HL-60 (cell line): ENCODE measurements at places on chromosomes 16 and 17.

DNA sequence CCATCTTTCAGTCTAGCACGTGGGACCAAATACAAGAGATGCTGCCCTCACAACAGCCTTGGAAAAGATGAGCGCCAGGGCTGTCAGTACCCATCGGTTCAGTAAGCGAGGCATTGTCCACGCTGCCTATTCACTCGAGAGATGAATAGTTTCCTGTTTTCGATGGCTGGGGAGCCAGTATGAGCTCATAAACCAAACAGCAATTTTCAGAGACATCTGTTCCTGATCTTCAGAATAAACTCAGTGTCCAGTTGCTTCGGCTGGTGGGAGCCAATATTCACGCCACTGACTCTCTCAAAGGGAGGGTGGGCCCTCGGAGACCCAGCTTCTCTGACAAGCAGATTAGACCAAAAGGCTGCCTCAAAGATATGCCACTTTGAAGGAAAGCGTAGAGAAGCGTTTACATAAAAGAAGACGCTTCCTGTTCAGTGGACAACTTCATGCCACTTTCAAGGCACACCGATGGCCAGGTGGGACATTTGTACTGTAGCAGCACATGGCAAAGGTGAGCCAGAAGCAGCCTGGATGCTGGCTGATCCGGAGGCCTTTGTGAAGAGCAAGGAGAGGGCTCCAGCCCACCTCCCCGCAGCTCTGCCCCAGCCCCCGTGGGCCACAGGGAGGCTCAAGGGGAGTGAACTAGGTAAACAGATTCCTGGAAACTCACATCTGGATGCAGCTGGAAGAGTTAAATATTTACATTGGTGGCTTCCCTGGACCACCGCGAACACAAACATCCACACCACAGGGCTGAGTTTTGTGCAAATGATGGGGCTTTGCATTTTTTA is 6.0 kb downstream of the TIMM22 start:
- DNase-seq = no peak

GRCh38 chr17:77887464-77888241 is 70.8 kb upstream of the TNRC6C start:
- no peak for DNase-seq

DNA sequence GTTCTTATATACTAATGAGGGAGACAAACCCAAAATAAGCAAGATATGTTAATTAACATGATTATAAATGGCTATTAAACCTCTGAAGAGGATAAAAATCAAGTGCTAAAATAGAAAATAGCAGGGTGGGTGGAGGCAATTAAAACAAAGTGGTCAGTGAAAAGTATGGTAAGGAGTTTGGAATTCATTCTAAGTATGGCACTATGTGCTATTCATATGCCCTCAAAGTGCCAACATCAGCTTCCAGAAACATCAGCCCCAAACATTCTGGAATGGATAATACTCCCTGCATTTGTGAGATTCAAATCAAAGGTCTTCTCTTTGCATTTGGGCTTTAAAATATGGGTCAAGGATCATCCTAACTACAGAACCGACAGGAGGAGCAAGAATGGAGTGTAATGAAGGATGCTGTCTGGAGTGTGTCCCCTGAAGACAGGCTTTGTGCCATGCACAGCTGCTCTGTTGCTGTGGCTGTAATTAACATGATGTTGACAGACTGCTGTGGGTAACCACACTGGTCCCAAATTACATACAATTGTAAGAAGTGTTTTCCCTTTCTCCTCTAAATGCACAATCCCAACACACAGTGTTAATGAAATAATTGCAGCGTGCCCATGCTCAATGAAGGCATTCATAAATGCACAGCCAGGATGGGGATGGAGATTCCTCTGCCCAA is 93.1 kb downstream of the VAT1L start:
- DNase-seq = no peak

- DNase-seq = no peak
Observed at GRCh38 chr16:11089504-11090124, 145.2 kb downstream of the CLEC16A start.

- DNase-seq = no peak
Observed at GRCh38 chr17:19359856-19360255, 2.7 kb downstream of the B9D1 start.

DNA sequence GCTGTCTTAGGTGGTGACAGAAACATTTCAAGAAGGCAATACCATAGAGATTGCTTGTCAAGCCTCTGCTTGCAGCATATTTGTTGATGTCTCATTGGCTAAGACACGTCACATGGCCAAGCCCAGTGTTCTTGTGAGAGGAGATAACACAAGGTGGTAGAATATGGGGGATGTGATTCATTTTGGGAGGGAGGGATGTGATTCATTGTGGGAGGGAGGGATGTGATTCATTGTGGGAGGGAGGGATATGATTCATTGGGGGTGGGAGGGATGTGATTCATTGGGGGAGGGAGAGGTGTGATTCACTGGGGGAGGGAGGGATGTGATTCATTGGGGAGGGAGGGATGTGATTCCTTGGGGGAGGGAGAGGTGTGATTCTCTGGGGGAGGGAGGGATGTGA is 470.5 kb upstream of the SALL1 start:
- DNase-seq = no peak

DNA sequence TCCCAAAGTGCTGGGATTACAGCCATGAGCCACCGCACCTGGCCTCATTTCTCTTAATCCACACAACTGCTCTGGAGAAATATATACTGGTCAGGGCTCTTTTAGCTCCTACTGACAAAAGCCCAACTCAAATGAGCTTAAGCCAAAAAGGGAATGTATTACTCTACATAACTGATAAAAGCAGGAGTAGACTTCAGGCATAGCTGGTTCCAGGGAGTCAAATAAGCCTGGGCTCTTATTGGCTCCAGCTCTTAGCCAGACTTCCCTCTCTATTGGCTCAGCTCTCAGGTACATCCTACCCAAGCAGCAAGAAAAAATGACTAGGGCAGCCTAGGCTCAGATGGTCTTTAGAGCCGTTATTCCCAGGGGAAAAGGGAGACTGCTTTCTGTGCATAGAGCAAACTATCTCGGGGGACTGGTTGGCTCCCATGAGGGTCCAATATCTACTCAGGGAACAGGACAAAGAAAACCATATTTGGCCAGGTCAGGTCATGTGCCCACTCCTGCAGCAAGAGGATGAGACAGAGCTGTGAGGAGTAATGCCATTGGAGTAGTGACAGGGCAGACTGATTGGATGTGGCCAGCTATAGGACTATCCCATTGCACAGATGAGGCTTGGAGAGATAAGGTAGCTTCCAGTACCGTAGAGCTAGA is 21.2 kb downstream of the TBX2 start:
- DNase-seq = no peak

DNA sequence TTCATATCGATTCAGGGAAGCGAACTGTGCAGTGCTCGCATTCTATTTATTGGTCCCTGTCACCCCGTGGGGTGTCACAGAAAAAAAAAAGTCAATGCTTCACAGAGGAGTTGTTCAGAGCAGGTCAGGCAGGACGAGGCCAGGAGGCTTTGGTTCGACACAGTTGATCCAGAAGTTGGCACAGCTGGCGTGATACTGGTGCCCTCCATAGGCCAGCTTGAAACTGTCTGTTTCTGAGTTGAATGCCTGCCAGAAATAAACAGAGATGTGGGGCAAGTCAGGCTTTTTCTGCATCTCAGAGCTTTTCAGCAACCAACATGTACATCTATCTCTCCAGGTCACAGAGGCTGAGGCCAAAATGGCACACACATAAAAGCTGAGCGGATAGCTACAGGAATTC is 29.1 kb downstream of the DUSP14 start:
- no peak for DNase-seq

- DNase-seq = no peak
Observed at GRCh38 chr17:69402052-69402451, 12.4 kb upstream of the MAP2K6 start.

GRCh38 chr16:16996827-16997226 is 473.9 kb downstream of the XYLT1 start:
- no peak for DNase-seq

DNA sequence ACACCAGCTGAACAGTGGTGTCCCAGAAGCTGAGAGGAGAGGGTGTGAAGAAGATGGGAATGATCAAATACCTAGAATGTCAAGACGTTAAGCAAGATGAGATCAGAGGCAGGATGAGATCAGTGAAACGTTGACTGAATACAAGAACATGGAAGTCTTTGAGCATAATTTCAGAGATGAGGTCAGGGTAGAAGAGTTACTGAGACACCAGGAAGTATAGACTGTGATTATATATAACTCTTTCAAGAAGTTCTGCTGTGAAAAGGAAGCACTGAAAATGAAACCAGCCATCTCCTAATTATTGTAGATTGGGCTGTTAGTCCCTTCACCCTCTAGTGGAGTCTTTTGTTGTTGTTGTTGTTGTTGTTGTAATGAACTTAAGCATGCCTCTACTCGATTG is 9.1 kb downstream of the SHCBP1 start:
- DNase-seq = no peak

DNA sequence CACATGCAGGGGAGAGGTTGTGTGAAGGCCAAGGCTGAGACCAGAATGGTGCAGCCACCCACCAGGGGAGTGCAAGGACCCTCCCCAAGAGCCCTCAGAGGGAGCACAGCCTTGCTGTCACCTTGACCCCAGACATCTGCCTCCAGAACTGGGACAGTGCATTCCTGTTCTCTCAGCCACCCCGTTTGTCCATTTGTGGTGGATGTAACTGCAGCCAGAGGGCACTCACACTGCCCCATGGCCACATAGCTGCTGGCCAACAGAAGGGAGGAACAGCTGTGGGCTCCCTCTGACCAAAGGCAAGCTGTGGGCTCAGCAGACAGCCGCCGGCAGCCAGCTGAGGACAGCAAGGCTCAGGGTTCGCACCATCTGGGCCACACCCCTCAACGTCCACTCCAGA is 49.8 kb upstream of the KLHDC4 start:
- no peak for DNase-seq

- peak; percentile 16 for DNase-seq
Observed at GRCh38 chr17:45686250-45686649, 97.9 kb upstream of the CRHR1 start.

DNA sequence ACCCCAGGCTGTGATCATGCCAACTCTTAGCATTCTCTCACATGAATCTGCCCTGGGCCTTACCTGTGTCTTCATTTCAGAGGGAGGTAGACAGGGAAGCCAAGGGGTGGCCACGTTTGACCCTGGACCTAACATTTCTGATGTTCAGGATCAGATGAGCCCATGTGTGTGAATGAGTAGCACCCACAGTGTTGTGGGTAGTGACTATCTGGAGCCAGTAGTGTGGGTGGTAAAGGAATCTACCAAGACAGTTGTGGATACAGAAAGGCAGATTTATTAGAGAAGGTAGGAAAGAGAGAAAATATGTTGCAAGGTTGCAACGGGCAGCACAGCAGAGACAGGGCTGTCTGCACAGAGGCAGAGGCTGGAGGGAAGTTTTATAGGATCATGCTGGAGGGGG is 60.5 kb downstream of the TK2 start:
- DNase-seq = no peak

DNA sequence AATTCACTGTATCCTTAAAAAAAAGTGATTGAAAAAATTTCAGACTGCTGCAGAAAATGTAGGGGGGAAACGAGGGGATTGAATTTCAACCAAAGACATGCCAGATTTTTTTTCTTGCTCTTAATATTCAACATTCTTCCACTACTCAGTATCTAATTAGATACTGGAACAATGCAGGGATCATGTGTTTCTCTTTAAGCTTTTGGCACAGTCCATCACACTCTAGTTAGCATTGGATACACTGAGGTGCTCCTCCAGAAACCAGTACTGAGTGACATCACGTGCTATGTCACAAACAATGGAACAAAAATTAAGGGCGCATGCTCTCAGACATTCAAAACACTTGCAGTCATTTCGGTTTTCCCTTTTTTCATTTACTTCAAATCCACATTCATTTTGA is 298.6 kb upstream of the PSMD7 start:
- no peak for DNase-seq

DNA sequence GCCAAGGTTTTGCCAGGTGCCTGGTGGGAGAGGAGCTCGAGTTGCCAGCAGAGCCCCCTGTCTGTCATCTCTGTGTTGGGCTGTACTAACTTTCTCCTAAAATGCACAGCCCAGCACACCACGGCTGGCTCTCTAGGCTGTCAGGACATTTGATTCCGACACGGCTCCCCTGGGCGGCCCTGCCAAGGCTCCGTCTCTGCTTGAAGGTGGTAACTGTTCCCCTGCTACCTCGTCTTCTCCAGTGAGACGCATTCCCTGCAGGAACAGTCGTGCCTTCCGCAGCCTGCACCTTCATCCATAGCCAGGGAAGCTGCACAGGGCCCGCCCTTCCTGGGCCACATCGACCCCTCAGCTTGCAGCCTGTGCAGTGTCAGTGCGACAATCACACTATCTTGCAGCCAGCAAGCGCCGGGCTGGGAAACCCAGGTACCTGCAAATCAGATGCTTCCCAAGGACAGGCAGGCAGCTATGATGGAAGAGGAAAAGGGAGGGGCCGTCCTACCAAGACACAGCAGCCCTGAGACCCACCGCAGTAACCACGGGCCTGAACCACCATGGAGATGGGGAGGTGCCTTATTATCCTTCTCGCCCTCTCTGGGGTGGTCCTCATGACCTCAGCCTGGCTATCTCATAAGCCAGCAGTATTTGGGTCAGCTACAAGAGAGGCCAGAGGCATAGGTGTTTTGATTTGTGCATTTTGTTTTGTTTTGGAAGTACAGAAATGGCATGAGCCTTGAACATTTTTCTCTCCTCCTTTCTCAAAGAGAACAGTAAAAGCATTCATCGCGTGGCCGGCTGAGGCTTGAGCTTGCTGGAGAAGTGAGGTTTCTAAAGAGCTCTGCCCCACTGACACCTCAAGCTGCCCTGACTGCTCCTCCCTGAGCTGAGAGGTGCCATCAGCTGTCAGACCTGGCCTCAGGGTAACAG is 361.7 kb upstream of the TNRC6C start:
- no peak for DNase-seq

DNA sequence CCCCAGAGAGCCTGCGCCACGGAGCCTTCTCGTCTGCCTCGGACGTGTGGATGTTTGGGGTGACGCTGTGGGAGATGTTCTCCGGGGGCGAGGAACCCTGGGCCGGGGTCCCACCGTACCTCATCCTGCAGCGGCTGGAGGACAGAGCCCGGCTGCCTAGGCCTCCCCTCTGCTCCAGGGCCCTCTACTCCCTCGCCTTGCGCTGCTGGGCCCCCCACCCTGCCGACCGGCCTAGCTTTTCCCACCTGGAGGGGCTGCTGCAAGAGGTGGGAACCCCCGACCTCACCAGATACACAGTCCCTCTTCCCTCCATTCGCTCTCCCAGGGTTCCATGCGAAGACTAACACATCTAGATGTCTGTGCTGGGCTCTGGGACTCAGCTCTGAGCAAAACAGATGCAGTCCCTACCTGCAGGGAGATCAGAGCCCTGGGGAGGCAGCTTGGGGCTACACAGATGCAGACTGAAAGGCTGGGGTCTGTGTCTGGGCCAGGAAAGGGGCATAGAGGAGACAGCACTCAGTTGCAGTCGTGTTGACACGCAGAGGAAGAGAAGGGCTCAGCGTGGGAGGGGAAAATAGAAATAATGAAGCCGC is 3.7 kb downstream of the TNK1 start:
- DNase-seq = no peak
